Activated CD4-positive, alpha-beta T cell treated with anti-CD3 and anti-CD28 coated beads for 36 hours (primary cell): ENCODE measurements at places on chromosomes 1 and 21. TPM values are rescaled to one million over a fixed set of nuclear protein-coding genes. Genes with fewer than 3 reads are reported as not detected.

LINGO4 gene
- 0.09 TPM for total RNA-seq

AGPAT3 gene
- 90.7 TPM for total RNA-seq

SPRR2D gene
- total RNA-seq: not detected

TBX15 gene
- total RNA-seq: not detected

TFF3 gene
- total RNA-seq: not detected
